ENCODE measurements at places on chromosomes 4 and X. TPM values are rescaled to one million over a fixed set of nuclear protein-coding genes. Genes with fewer than 3 reads are reported as not detected.

The CYTL1 gene
- not detected for total RNA-seq

DNA sequence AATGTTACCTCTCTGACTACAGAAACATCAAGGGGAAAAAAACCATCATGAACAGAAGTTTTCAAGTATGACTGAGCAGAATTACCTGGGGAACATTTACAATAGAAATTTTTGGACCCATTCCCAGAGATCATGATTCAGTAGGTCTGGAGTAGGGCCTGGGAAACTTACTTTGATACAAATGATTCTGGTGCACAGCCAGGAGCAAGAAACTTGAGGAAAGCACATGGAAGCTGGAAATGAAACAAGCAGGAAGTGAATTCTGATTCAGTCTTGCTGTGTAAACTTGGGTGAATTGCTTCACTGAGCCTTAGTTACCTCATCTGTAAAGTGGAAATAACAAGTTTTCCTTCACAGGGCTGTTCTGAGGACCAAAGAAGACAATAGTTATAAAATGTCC, 192.5 kb upstream of the TAPT1 start:
- no peak overlapping the region for H3K4me3 ChIP-seq
- H3K4me1 ChIP-seq, result no peaks in the 10 kb centered on the region
- no peaks in the 10 kb centered on the region for H3K36me3 ChIP-seq
- no peak for DNase-seq

The WDR17 gene
- 0.44 TPM for total RNA-seq

The BTK gene
- 0.41 TPM for total RNA-seq

DNA sequence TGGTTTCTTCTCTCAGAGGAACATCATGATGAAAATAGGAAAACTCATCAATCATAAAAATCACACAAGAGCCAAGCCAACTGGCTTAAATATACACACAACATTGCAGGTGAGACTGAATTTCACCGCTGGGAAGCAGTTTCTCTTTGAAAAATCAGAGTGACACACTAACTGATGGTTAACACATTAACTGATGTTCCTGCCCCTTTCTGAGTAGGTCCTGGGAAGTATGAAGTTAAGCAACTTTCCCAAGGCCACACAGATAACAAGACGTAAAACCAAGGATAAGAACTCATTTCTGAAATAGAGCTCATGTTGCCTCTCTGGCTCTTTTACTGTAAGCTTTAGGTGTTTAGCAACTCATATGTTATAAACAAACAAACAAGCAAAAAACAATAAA, 813.7 kb upstream of the HS3ST1 start:
- no peaks in the 10 kb centered on the region for H3K4me1 ChIP-seq
- H3K36me3 ChIP-seq, result no peaks in the 10 kb centered on the region
- DNase-seq, result no peak
- no peaks in the 10 kb centered on the region for H3K27me3 ChIP-seq
- no peak overlapping the region for H3K4me3 ChIP-seq
- no peak overlapping the region for H3K27ac ChIP-seq

All from activated CD8-positive, alpha-beta memory T cell treated with anti-CD3 and anti-CD28 coated beads, Interleukin-2, amount 10 ng/mL, durations not matched to agents 7 days and 5 days (primary cell).